NCI-H69 (cell line): ENCODE measurements at places on chromosomes 12 and 14.

GRCh38 chr12:128942960-128943477 is 89.7 kb downstream of the GLT1D1 start:
- DNase-seq, result peak; percentile 59

GRCh38 chr14:67853715-67854114 is 34.1 kb downstream of the RAD51B start:
- no peak for DNase-seq

DNA sequence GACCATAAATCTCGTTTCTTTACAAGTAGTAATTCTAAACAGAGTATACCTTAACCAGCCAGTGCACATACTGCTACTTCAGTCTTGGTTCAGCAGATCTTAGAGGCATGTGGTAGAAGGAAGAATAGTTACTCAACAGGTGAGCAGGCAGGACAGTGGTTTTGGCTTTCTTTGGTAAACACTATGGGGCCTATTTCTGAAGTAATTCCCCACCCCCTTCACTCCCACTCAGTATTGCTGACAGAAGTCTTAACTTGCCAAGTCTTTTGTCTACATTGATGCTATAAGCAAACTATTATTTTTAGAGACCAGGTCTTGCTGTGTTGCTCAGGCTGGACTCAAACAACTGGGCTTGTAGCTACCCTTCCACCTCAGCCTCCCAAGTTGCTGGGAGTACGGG is 68.5 kb downstream of the FBXO34 start:
- peak; percentile 90 for DNase-seq

DNA sequence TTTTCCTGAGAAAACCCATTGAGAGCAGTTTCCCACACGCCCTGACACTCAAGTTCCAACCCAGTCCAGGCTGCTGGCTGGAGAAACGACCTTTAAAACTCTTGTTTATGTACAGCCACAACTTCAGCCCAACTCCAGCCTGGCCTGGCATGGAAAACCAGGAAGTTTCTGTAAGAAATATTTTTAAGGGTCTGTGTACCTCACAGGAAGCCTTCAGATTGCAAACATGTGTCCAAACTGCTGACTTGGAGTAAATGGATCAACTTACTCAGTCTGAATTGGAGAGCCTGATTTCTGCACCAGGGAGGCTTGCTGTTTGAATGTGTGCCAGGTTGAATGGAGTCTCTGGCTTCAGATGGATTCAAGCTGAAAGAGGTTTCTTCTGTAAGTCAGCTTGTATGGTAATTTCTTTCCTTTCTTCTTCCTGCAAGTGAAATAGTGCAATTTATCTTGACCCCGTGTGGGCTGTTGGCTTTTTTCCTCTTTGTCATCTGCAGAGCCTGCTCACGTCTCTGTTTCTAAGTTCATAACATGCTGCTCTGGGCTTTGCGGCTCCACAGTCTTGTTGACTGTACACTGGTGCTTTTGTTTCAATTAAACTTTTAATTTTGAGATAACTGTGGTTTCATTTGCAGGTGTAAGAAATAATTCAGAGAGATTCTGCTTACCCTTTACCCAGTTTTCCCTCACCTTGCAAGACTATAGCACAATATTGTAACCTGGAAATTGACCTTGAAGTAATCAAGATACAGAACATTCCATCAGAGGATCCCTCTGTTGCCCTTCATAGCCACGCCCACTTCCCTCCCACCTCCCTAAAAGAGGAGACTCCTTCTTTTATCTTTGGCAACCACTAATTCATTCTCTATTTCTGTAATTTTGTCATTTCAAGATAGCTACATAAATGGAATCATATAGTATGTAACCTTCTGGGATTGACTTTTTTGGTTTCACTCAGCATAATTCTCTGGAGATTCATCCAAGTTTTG is 109.7 kb upstream of the PRMT8 start:
- DNase-seq, result no peak

DNA sequence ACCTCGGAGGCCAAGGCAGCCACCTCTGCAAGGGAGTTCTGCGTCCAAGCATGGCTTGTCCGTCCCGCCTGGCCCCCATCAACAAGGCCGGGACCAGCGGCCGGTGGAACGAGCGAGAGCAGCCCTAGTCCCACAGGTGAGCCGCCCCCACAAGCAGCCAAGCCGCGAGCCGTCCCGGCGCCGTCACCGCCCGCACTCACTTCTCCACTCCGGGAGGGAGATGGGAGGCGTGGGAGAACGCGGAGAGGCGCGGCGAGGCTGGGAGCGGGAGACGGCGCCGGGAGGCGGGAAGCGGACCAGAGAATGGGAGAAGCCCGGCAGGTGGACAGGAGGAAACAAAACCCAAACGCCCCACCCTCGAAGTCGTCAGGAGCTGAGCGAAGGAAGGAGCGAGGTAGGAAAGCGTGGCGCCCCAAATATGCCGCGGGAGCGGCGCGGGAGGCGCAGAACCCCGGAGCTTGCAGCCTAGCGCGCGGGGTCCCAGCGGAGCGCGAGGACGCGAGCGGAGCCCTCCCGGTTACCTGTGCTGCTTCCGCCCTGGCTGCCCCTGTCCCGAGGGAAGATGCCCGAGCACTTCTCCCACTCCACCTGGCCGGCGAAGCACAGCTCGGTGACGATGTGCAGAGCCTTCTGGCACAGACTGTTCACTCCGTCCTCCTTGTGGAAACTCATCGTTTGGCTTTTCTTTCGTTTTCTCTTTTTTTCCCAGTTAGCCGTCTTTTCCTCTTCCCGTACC is 600 bp downstream of the SYT10 start:
- no peak for DNase-seq

DNA sequence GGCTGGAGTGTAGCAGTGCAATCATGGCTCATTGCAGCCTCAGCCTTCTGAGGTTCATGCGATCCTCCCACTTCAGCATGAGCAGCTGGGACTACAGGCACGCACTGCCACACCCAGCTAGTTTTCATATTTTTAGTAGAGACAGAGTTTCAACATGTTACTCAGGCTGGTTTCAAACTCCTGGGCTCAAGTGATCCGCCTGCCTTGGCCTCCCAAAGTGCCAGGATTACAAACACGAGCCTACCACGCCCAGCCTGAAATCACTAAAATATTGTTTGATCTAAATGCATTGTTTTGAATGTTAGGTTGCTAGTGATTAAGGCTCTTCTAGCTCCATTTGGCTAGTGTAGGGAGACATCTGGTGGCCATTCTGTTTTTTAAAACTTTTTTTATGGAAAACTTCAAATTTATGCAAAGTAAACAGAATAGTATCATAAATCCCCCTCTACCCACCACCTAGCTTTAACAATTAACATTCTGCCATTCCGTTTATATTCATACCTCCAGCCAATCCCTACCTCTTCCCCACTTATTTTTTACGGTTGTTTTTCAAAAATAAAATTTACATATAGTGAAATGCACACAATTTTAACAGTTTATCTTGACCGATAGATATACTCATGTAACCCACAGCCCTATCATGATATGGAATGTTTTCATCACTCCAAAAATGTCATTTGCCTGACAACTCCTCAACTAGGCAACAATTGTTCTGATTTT is 37.8 kb downstream of the MYO1H start:
- DNase-seq, result peak; percentile 80

- DNase-seq, result peak; percentile 75
These were observed 137.8 kb downstream of the SLC25A21 start for GRCh38 chr14:37034410-37035285.

GRCh38 chr14:33347796-33348195 is 409.1 kb downstream of the NPAS3 start:
- DNase-seq, result no peak

DNA sequence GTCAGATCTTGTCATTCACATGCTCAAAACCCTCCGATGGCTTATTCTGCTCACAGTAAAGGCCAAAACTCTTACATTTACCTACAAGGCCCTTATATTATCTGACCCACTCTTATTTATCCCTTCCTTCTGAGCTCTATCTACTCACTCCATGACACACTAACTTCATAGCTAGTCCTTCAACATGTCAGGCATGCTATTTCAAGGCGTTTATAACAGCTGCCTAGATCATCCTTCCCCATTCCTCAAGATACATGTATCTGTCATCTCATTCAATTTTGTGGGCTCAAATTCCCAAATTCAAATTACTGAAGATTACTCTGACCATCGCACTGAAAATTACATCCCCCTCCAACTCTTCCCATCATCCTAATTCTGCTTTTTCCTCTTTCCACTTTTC is 6.9 kb downstream of the MIS18BP1 start:
- DNase-seq, result no peak

GRCh38 chr12:131980263-131980662 is 30.5 kb downstream of the EP400 start:
- DNase-seq, result no peak

DNA sequence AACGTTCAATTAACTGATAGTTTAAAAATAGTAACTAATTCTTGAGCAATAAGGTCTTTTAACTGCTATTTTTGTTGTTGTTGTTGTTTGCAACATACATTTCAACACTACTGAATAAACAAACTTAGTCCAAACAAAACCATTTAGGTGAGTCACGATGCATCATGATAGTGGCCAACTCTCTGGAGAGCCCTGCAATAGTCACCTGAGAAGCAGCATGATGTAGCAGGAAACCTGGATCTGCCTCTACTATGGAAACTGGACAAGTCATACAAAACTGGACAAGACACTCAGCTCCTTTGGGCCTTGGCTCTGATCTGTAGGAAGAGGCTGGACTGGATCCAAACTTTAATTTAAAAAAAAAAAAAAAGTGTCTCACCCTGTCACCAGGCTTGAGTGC is 117.3 kb downstream of the MED13L start:
- peak; percentile 48 for DNase-seq

- no peak for DNase-seq
These were observed 61.7 kb upstream of the ST8SIA1 start for GRCh38 chr12:22396253-22396652.

DNA sequence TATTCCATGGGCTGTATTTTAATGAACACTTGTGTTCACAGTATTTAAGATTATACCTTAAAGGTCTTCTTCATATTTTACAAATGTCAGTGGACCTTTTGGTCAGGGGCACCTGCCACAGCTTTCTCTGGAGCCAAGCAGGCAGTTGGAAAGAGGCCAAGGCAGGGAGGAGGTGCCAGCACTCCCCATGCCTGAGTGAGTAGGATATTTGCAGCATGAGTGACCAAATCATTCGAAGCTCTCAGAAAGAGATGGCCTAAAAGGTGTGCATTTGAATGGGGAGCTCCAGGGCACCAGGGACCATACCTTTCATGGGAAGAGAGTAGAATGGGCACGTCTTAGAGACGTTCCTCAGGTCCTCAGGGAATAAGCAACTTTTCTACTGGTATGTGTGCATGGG is 121.6 kb downstream of the GPR135 start:
- DNase-seq, result peak; percentile 43

DNA sequence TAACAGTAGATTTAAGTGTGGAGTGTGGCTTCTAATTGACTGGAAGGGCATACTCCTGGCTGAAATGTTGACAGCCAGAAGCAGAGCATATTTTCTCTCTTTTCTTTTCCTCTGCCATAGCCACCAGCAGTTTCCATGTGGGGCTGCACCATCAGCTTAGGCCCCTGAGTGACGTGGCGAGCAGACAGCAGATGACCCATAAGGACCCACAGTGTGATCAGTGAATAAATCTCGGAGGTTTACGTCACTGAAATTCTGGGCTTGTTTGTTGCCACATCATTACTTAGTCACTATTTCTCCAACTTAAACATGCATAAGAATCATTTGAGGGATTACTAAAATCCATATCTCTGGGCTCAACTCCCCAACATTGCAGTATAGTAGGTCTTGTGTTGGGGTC is 549.7 kb upstream of the TMEM132C start:
- DNase-seq, result no peak

DNA sequence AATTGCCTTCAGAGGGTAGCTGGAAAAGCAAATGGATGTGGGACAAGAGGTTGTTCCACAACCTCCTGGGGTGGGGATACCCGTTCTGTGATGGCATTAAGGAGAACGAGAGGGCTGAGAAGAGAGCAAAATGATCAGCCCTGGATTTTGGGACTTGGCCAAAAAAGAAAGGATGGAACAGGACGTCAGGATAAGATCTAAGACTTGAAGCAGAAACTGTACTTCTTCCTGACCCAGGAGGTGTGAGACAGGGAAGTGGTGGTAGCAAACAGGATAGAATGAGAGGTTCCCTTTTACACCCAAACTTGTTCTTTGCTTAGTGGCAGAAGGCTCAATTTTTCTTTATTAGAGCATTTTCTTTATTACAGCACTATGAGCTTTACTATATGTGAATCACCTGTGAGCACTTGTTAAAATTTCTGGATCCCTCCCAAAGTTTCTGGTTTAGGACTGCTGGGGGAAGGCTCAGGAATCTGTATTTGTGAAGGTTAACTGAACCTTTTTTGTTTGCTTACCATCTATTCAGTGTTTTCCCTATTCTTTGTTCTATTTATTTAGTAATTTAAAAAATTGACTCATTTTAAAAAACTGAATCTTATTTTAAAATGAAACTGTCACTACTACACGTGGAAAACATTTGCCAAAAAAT is 59.2 kb downstream of the ERC1 start:
- DNase-seq, result no peak

DNA sequence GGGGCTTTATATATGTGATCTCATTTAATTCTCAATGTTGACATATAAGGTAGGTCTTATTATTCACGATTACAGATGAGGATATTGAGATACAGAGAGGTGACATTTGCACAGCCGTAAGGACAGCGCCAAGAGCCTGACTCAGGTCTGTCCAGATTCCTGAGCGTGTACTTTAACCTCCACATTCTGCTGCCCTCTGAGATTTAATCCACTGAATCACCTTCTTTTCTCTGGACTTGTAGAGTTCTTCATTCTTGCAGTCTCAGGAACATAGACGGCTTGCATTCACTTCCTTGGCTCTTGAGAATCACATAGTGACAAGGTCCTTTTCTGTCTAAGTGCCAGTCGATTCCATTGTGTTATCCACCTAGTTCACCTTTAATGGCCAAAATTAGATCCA is 141.0 kb upstream of the ARHGAP5 start:
- DNase-seq, result no peak

- DNase-seq, result no peak
These were observed 204 bp downstream of the HSP90AA1 start for GRCh38 chr14:102086709-102086971.

- peak; percentile 63 for DNase-seq
These were observed 40.5 kb downstream of the PSMA6 start for GRCh38 chr14:35332517-35333263.

DNA sequence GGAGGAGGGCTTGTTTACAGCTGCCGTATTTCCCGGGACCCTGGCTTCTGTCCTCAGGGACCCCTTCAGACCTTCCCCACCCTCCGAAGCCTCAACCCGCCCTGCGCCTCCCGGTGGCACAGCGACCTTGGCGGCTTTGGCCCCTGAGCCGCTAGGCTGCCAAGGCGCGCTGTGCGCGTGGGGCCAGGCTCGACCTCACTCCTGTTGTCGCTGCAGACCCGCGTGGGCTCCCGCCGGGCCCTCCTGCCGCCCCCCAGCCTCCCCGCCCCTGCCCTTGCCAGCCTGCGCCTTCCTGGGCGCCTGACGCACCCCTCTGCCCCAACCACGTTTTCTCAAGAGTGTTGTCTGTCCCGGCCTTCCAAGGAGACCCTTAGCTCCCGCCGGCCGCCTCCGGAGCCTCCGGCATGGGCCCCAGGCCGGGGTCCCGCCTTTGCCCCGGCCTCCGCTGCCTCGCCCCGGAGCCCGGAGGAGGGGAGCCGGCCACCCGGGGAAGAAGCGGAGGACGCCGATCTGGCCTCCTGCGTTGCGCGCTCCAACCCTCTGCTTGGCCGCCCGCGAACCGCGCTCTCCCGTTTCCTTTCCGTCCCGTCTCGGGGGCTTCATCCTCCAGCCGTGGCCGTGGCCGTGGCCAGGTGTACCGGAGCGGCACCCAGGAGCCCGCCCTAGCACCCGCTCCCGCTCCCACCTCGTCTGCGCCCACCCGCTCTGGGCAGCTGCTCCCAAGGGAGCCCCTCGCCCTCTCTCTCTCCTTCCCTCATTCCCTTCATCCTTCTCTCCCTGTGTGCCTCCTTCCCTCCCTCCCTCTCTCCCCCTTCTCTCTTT is 19.9 kb downstream of the PPP2R5C start:
- DNase-seq, result peak; percentile 40

GRCh38 chr14:55721353-55721752 is 141.3 kb downstream of the KTN1 start:
- peak; percentile 38 for DNase-seq
